ENCODE measurements at places on chromosomes 6 and 20.

- DNase-seq, result no peak
These were observed 14.6 kb downstream of the SYNJ2 start for GRCh38 chr6:157996201-157996712.

DNA sequence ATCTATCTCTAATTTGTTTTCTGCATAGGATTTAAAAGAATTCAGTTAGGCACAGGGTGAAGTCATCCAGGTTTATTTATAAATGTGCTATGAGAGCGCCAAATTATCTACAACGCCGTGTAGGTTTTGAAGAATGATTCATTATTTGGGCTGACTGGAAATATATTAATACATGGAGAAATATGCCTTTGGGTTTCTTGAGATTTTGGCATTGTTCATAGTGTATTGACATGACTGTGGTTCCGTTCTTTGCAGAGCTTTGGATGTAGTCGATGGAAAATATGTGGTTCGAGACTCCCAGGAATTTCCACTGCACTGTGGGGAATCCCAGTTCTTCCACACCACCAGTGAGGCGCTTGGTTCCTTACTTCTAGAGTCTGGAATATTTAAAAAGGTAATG is 90.9 kb downstream of the CRYBG1 start:
- DNase-seq, result no peak

DNA sequence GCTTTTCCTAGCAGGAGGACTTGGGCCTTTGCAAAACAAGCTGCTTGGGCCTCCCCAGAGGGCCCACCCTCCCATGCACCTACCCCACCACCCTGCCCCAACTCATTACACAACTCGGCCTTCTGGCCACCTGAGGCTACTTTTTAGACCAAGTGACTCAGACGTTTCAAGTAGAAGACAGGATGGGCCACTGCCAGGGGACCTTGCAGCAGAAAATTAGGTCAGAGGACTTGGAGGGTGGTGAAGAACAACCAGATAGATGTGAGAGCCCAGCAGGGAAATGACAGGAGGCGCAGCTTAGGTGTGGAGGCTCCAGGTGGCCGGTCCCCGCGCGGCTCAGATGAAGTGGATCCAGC is 1.4 kb downstream of the PPP1R3D start:
- DNase-seq, result no peak

DNA sequence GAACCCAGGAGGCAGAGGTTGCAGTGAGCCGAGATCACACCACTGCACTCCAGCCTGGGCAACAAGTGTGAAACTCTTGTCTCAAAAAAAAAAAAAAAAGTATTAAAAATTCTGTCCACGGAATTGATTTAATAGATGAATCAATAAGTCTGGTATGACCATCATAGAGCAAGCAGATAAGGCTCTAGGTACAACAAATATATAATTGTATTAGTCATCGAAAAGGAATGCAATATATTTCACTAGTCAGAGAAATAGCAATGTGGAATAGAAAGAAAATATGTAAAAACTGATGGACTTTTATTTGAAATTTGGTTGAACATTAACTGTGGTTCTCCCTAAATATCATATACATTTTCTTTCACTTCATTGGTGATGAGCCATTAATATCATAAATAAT is 476.8 kb upstream of the AGPAT4 start:
- no peak for DNase-seq

Measured in iPS DF 19.7 (cell line).